ENCODE measurements at places on chromosomes 1 and 21.

DNA sequence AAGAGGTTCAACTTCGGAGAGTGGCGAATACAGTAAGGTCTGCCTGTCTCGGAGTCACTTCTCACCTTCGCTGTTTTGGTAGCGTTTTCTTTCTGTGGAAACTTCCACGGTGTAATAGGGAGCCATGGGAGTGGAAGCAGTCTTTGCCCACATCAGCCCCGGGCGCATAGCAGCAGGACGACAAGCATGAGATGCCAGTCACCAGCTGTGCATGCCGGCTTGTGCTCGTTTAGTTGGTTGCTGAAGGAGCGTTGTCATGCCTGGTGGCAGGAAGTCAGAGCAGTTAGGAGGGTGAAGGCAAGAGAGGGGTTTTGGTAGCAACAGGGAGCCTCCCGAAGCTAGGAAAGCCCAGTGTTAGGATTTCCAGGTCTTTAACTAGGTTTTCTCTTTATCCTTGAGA, 58.8 kb downstream of the MRPS6 start:
- no peak for DNase-seq

- DNase-seq: no peak
These were observed 54.4 kb upstream of the B3GALNT2 start for GRCh38 chr1:235558621-235559169.

DNA sequence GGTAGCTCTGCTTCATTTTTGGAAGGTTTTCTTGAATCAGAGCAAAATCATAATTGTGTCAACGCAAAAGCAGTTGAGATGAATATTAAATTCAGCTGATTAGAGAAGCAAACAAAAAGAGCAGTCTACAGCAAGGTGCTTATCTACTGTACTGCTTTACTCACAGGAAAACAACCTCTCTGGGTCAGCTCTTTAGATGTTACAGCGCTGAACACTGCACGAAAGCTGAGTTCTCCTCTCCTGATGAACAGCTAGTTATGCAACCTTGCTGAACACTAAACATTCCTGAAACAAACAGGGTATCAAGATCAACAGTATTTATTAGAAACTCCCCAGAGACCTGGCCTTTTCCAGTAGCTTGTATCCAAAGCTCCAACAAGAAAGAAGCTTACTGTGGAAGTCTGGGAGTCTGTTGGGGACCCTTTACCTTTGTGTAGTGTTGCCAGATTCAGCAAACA, 41.3 kb downstream of the TBCE start:
- no peak for DNase-seq

DNA sequence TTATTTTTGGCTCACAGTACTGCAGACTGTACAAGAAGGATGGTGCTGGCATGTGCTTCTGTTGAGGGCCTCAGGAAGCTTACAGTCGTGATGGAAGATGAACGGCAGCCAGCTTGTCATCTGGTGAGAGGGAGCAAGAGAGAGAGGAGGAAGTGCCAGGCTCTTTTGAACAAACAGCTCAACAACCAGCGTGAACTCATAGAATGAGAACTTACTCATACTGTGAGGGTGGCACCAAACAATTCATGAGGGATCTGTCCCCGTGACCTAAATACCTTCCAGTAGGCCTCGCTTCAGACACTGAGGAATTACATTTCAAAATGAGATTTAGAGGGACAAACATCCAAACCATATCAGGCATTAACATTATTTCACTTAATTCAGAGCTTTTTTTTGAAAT, 84.7 kb downstream of the PKN2 start:
- DNase-seq: no peak

DNA sequence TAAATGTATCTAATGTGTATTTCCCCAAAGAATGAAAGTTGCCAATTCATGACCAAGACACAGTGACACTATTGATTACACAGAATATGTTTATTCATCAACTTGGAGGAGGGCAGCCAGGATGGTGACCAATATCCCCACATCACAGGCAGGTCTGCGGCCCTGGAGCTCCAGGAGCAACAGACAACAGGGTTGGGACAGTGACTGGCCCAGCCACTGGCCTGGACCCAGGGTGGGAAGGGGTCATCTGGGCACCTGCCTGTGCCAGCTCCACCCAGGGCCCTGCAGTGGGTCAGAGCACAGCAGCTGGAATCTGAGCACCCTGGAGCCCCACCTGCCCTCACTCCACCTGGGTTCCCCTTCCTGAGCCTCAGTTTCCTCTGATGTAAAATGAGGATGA, 466.1 kb downstream of the MATN1 start:
- DNase-seq: no peak
